Stimulated activated CD8-positive, alpha-beta memory T cell treated with anti-CD3 and anti-CD28 coated beads, Interleukin-2, amount 100 ng/mL, for 1 hour (primary cell): ENCODE measurements at places on chromosomes 4 and X.

- DNase-seq, result no peak
Measured at GRCh38 chr4:24932515-24933225, 19.8 kb upstream of the CCDC149 start.

- DNase-seq, result no peak
Measured at GRCh38 chrX:86102341-86102740, 45.9 kb upstream of the DACH2 start.

- no peak for DNase-seq
Measured at GRCh38 chrX:142251680-142252079, 46.6 kb upstream of the MAGEC2 start.

DNA sequence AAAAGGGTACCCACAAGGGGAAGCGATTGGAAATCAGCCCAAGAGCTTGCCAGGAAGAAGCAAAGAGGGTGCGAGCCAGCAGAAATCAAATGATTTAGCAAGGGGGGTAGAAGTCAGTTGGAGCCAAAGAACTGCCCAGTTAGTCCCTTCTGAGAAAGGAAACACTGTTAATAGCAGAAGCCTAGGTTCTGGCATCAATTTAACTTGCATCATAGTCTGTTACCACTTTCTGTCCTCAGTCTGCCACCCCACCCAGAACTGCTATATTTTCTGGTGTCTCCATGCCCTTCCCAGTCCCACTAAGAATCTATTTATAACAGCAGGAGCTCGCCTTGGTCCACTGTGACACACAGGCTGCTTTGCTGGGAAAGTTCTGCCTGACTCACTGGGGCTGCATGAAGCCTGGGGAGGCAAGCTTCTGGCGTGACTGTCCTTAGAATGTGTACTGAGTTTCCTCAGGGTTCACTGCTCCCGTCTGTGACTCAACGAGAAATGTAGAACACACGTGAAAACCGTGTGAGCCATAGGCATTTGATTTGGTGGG is 157.8 kb upstream of the TTC29 start:
- DNase-seq, result no peak

- no peak for DNase-seq
Measured at GRCh38 chr4:89570931-89571330, 263.3 kb upstream of the GPRIN3 start.

GRCh38 chr4:152074088-152074437 is 313.3 kb upstream of the GATB start:
- no peak for DNase-seq

DNA sequence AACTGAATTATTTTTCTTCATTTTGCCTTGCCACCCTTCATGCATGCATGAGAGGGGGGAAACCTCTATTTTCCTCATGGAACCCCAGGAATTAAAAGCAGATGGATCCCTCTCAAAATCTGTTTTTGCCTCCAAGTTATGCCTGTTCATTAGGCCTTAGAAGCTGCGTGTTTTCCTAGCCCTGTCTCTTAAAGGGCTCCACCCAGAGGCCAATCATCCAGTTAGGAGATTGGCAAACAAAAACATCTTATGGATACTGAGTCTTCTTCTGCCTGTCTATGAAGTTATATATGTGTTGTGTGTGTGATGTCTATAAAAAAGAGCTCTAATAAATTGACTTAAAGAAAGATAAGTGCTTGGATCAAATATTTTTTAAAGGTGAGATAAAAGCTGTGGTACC is 142.9 kb downstream of the ANAPC10 start:
- no peak for DNase-seq

DNA sequence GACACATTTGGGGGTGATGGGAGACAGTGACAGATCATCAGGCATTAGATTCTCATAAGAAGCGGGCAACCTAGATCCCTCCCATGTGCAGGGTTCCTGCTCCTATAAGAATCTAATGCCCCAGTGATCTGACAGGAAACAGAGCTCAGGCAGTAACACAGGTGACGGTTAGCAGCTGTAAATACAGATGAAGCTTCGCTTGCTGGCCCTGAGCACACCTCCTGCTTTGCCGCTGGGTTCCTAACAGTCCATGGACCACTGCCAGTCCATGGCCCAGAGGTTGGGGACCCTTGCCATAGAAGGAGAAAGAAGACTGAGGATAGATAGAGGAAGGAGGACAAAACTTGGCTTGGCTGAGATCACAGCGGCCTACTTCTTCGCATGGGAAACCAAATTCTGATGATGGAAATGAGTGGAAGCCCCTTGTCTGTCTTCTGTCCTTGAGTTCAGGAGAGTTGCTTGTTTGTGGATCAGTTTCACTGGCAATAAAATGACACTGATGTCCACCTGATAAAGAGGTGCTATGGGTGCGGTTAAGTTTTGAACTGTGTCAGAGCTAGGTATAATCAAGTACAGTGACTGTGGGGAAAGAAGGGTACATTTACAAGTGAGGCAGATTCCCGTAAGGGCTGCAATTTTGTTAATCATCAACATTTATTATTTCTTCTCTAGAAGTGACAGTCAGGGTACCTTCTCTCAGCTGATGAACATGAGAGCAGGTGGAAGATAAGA is 1.7 kb upstream of the TIFA start:
- no peak for DNase-seq

GRCh38 chr4:79935274-79935673 is 137.8 kb downstream of the ANTXR2 start:
- DNase-seq, result no peak

DNA sequence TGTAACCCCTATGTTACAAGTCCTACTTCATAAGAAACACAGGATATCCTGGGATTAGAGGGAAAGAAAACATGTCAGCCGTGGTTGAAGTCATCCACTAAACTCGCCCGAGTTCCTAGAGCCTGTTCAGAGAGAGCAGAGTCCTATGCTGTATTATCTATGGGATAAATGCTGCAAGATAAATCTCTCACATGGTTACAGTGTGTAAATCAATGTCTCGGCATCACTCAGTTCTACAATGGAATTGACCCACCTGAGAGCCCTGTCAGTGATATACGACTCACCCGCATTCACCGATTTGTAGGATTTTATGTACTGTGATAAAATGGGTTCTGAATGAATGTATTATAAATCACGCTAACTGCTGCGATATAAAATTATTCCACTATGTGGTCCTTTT is 127.8 kb upstream of the ANXA3 start:
- DNase-seq, result no peak

DNA sequence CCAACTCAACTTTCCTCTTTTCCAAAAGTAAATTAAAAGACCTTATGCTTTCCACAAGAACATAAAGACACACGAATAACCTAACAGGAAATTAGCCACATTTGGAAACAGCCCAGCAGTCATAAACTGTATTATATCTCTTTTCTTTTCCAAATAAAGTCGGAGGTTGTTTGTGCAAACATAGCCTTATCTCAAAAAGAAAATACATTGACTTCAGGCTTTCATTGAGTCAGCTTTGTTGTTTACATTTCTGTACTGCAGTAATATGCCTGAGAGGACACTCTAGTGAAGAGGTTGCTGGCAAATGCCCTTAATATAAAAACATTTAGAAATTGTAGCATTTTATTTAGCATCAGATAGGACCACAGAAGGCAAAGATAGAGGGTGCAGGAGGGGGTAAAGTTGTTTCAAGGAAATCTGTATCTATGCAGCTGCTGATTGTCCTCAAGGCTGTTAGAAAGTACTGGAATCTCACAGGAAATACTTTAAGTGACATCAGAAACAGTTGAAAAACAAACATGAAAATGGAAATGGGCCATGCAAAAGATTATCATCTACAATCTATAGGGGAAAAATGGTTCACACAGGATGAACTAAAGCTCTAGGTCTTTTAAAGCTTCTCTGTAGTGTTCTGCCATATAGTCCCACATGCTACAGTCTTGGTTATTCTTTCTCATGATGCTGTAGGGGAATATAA is 14.5 kb downstream of the LNX1 start:
- no peak for DNase-seq

DNA sequence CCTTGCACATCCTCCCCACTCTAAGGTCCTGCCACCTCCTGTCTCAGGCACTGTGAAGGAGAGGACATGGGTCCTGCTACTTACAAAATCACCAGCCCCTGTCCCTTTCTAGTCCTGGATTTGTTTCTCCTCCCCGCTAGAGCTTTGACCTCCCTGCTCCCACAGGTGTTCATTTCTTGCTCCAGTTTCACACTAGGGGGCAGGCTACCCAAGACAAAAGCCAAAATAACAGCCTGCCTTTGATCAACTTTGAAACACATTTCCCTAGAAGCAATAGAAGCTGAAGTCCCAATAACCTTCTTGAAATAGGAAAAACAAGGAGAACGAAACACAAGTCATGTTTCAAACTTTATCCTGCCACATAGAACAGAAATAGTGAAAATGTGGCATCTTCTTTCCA is 164.4 kb downstream of the QDPR start:
- no peak for DNase-seq

- DNase-seq, result no peak
Measured at GRCh38 chr4:128355305-128355704, 67.7 kb upstream of the PGRMC2 start.

GRCh38 chr4:8910822-8911315 is 39.2 kb upstream of the HMX1 start:
- no peak for DNase-seq

- DNase-seq, result no peak
Measured at GRCh38 chr4:134650461-134650860, 448.9 kb upstream of the PABPC4L start.

GRCh38 chr4:8310306-8310705 is 40.8 kb downstream of the HTRA3 start:
- DNase-seq, result no peak
